T-cell (primary cell): ENCODE measurements at places on chromosomes 2 and 18.
A peak's percentile ranks its signal among the peaks of the same experiment; 100 is the strongest.

- no peak for DNase-seq
Measured at GRCh38 chr2:129984426-129984825, 5.0 kb downstream of the RAB6C start.

DNA sequence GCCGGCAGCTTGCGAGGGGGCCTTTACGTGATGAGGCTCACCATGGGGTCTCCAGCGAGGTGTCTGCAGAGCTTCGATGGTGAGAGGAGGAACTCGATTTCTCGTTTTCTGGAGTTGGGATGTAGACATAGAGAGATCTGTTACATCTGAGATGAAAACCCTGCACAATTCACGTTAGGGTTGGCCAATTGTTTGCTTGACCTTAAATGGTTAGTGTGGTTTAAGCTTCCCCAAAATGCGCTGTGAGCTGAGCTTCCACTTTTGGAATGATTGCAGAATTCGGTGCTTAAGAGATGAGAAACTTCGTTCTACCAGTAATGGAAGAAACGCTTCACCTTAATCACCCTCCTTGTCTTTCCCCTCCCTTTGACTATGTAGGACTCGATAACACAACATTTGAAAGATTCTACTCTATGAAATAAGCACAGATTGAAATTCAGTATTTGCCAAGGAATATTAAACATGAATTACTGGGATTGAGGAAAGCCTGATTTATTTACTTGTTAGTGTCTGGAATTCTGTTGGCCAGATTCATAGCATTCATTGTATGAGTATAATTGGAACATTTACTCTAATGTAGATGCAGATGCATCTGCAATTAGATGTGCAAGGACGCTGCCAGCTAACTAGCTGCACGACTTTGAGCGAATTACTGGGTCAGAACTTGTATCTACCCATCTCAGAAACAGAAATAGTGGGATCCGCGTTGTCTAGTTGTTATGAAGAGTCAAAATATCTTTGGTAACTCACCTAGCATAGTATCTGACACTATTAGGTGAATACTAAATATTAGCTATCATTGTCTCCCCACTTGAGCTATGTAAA is 1.6 kb upstream of the KLF7 start:
- no peak for DNase-seq

DNA sequence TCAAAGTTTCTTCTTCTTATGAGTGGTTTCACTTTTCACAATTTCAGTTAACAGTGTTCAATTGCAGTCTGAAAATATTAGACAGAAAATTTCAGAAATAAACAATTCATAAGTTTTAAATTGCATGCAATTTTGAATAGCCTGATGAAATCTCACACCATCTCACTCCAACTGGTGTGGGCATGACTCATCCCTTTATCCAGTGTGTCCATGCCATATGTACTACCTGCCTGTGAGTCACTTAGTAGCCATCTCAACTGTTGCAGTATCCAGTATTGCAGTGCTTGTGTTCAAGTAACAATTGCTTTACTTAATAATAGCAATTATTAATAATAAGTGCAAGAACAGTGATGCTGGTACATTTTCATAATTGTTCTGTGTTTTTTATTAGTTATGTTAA is 1202.5 kb downstream of the DSC3 start:
- no peak for DNase-seq

GRCh38 chr2:64763126-64763525 is 109.4 kb upstream of the SERTAD2 start:
- no peak for DNase-seq

DNA sequence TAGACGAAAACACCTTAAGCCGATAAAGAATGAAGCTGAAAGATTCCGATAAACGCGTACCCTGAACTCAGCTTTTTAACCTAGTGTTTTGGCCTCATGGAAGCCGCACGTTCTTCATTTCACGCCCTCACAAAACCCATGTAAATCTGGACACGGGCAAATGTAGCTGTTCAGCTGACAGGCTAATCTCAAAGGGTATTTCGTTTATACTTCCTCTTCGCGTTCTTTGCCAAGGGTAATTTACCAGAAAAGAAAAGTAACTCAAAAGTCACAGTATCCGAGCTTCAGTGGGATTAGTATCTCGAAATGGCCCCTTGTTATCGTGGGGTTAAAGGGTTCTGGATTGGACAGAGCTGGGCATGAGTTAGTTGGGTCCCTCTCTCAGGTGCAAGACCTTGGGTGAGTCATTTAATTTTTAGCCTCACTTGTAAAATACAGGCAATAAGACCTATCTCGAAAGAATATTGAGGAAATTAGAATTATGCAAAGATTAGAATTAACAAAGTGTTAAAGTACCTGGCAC is 22.0 kb upstream of the STPG4 start:
- DNase-seq, result no peak

DNA sequence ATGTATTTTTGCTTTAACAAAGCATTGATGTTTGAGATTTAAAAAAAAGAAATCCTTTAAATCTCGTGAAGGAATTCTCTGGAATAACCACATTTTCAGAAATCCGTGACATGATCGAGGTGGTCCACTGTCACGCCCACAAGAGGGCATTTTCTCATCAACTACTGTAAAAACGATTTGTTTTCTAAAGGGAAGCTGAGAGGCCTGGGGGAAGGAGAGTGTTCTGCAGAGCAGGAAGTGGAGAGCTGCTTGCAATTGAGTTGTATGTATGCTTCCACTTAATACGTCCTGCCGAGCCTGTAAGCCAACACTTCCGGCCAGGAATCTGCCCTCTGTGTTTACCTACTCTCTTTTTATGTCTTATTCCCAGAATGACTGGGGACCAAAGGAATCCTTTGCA is 19.4 kb downstream of the KLHL29 start:
- DNase-seq, result no peak

- DNase-seq, result no peak
Measured at GRCh38 chr2:80438686-80439085, 134.1 kb upstream of the LRRTM1 start.

GRCh38 chr2:168816369-168816768 is 13.9 kb downstream of the NOSTRIN start:
- no peak for DNase-seq

- DNase-seq, result no peak
Measured at GRCh38 chr2:44230378-44230777, 44.9 kb upstream of the SLC3A1 start.

DNA sequence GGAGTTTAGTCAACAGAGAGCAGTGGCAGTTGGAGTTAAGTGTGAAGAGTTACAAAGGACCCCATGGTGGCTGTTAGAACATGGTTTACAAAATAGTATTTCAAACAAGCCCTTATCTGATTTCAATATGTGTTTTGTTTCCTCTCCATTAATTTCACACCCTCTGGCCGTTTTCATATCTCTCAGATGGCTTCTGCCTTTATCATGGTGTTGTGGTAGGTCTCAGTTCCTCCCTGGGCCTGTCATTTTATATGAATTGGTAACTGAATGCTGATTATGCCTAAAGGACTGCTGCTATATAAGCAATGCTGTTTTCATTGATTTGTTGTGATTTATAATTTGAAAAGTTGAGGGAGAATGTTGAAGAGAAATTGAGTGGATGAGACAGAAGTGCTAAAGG is 686.7 kb downstream of the NYAP2 start:
- no peak for DNase-seq

GRCh38 chr2:31429040-31429439 is 14.5 kb upstream of the XDH start:
- no peak for DNase-seq

- DNase-seq, result no peak
Measured at GRCh38 chr2:4073026-4073569, 369.7 kb downstream of the DCDC2C start.

GRCh38 chr18:2964361-2965010 is 48.5 kb downstream of the LPIN2 start:
- peak; percentile 48 for DNase-seq

GRCh38 chr2:175054340-175054739 is 49.2 kb upstream of the CHN1 start:
- DNase-seq, result no peak

DNA sequence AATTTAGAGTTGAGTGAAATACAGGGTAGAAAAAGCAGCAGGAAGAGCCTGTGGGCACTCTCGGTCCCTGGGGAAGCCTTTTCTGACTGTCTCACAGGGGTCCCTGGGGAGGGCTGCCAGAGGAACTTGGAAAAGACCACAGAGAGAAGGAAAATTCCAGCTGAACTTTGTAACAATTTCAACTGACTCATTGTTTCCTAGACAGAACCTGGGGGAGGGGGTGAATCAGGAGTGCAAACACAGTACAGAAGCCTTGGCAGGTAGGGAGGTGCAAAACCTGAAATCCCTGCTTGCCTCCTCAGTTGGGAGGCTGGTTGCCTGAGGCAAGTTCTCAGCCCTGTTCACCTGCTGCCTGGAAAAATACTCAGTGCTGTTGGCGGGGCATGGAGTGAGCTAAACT is 106.8 kb downstream of the GRB14 start:
- no peak for DNase-seq

- DNase-seq, result no peak
Measured at GRCh38 chr18:64678048-64678447, 529.2 kb upstream of the LINC00305 start.

GRCh38 chr2:56806924-56807323 is 623.1 kb downstream of the CCDC85A start:
- DNase-seq, result no peak

DNA sequence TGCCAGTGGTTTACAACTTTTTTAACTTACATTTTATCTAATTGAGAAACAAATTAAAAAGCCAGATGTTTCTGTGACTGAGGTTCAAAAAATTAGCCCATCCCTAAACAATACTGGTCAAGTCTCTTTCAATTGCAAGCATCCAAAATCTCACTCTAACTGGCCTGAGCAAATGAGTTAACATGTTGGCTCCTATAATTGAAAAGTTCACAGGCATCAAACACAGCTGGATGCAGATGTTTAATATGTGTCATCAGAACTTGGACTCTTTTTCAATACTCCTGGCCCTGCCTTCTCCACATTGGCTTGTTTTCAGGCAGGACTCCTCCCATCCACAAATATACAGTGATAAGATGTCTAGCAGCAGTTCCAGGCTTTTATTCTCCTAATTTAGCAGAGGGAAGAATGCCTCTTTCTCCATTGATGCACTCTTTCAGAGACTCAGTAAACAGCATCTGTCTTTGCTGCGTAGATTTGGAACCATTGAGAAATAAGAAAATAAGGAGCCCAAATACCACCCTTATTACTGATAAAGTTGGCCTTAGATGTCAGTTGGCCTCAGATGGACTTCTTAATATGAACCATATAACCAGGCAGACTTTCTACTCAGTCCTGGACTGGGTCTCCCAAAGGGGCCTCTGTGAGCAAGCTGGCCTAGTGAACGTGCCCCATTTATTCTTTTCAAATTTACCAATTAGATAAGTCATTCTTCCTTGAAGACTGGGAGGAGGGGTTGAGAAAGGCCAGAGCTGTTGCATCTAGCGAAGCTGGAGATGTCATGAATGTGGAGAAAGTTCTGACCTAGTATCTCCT is 30.4 kb upstream of the FN1 start:
- DNase-seq, result no peak

DNA sequence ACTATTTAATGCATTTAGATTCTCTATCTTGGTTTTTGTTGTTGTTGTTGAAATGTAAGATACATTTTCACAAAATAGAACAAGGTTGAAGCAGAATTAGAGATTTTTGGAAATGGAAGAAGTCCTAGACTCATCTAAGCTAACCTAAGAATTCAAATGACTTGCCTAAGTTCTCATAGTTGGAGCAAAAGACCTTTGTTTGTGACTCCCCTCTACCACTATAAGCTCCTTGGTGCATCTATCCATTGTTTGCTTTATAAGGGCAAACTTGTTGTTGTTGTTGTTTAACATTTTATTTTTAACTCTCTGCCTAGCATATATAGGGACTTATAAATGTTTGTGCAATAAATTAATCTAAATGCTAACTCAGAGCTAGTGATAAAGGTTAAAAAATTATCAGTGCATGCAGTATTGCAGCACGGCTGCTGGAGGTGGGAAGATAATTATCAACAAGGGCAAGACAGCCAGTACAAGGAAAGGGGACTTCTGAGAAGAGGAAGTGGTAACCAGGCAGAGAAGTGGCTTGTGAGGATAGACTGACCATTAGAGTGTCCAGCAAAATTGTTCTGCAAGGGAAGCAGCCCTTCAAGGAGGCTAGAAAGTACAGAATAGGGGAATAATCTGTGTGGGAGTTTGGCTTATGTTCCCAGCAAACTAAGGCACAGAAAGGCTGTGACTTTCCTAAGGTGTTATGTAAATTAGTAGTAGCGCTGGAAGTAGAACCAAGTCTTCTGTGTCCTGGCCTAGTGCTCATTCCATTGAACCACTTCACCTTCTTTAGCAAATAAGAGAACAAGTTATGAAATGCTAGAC is 38.1 kb upstream of the ACYP2 start:
- DNase-seq, result no peak

DNA sequence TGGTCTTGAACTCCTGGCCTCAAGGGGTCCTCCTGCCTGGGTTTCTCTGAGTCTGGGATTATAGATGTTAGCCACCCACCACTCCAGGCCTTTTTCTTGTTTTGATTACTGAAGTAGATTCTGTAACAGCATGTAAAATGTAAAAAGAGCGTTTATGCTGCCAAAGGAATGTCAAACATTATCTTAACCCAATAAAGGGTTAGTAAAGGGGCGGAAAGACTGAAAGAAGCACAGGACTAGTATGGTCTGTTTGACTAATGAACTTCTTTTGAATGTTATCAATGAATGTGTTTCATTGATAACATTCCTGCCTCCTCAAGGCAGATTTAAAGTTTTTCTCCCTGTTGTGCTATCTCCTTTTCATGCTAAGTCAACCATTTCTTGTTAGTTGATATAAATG is 29.4 kb downstream of the GPD2 start:
- no peak for DNase-seq

- DNase-seq, result no peak
Measured at GRCh38 chr2:204948024-204948763, 402.9 kb downstream of the PARD3B start.

- DNase-seq, result no peak
Measured at GRCh38 chr2:201254081-201254730, 6.1 kb upstream of the CASP8 start.

- DNase-seq, result no peak
Measured at GRCh38 chr18:51330148-51330547, 132.7 kb upstream of the MEX3C start.

GRCh38 chr2:162106146-162106551 is 32.1 kb upstream of the DPP4 start:
- no peak for DNase-seq

DNA sequence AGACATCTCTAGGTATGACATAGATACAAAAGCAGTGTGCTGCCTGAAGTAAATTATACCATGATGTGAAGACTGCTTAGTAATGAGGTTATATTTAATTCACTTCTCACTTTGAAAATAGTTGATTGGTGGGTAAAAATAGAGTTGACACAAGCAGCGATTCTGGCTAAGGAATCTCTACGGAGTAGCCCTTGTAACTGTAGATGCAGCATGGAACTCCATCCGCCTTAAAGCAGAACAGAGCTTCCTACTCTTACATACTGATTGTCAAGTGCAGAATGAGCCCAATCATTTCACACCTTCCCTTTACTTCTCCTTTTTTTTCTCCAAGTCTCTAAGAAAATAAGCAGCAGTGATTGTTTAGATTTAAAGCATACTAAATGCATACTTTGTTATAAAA is 1594.6 kb upstream of the SLC39A10 start:
- no peak for DNase-seq

- no peak for DNase-seq
Measured at GRCh38 chr2:37775908-37776250, 104.4 kb upstream of the CDC42EP3 start.
